ENCODE measurements at places on chromosomes 7 and 10.
A peak's percentile ranks its signal among the peaks of the same experiment; 100 is the strongest.

- peak; percentile 13 for DNase-seq
These were observed 28.7 kb downstream of the PNPLA8 start for GRCh38 chr7:108497082-108497725.

DNA sequence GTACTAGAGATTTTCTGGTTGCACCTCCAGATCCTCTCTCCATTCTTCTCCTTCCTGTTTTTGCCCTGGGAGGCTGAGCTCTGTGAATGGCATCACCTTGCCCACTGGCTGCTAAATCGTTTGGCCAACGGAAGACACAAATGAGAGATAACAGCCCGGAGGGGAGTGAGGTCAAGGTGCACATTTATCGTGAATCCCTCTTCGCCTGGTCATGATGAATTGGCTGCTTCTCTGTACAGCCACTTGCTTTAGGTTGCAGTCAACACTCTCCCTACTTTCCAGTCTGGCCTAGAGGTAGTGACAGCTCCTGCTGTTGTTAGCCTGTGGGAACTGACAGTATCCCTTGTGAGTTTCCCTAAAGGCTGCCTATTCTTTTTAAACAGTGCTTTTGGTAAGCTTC, 85.4 kb upstream of the CHCHD3 start:
- no peak for DNase-seq

GRCh38 chr7:70325509-70326101, 727.3 kb downstream of the AUTS2 start:
- DNase-seq = peak; percentile 68

- no peak for DNase-seq
These were observed 41.6 kb upstream of the AQP1 start for GRCh38 chr7:30869794-30870611.

GRCh38 chr7:128785738-128786137, 6.0 kb upstream of the CCDC136 start:
- DNase-seq = no peak

DNA sequence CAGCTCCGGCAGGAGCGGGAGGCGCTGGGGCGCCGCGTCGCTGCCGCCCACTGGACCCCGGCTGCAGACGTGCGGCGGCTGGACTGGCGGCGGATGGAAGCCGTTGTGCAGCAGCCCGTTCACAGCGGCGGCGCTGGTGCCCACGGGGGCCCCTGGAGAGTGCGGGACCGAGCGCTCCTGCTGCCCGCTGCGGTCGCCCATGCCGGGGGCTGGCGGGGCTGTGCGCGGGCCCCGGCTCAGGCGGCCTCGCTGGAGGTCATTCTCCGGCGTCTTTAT, 413 bp downstream of the PANK1 start:
- no peak for DNase-seq

DNA sequence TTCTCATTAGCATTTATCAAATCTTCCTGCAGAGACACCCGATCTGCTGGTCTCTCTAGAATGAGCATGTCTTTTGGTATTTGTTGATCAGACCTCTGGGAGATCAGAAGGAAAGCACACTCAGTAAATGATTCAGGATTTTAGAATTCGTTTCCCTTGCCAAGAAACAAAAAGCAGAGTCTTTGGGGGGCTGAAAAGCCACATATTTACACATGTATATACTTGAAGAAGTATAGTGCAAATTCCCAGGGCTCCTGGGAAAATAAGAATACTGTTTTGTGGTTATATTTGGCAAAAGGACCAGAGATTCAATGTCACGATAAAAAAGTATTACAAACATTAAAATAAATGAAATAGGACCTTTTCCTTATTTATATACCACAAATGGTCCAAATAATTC, 100.2 kb downstream of the AGMO start:
- peak; percentile 98 for DNase-seq

- no peak for DNase-seq
These were observed 43.4 kb downstream of the ZNF117 start for GRCh38 chr7:64947252-64948000.

DNA sequence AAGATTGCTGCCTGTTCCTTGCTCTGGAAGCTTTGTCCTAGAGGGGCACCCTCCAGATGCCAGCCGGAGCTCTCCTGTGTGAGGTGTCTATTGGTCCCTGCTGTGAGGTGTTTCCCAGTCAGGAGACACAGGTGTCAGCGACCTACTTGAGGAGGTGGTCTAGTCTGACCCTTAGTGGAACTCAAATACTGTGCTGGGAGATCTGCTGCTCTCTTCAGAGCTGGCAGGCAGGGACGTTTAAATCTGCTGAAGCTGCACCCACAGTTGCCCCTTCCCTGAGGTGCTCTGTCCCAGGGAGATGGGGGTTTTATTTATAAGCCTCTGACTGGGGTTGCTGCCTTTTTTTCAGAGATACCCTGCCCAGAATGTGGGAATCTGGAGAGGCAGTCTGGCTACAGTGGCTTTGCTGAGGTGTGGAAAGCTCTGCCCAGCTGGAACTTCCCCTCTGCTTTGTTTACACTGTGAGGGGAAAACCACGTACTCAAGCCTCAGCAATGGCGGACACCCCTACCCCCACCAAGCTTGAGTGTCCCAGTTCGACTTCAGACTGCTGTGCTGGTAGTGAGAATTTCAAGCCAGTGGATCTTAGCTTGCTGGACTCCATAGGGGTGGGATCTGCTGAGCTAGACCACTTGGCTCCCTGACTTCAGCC, 119.2 kb downstream of the PPP1R9A start:
- DNase-seq = no peak

- DNase-seq = no peak
These were observed 250.0 kb downstream of the CDC14C start for GRCh38 chr7:49174396-49174795.

DNA sequence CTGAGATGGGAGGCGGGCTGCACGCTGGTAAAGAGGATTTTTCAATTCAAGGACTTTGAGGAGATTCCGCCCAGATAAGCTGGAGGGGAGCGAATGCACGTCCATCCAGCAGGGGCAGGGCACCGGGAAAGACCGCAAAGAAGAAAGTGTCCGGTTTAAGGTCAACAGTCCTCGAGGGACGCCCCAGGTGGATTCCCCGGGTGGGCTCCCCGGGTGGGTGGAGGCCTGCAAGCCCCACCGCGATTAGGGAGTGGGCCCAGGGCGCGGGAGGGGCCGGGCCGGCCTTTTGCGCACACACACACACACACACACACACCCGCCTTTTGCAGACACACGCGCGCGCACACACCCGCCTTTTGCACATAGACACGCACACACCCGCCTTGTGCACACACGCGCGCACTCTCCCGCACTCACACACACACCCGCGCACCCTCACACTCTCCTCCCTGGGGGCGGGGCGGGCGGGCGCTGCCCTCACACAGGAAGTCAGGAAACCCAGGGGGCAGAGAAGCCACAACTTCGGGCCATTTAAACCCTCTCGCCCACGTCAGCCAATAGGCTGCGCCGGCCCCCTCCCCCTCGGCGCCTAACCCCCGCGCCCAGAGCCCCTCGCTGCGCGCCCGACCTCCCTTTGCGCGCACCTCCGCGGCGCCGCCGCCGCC, 615 bp downstream of the ARHGAP12 start:
- no peak for DNase-seq

GRCh38 chr7:50981743-50982142, 199.0 kb upstream of the GRB10 start:
- no peak for DNase-seq

DNA sequence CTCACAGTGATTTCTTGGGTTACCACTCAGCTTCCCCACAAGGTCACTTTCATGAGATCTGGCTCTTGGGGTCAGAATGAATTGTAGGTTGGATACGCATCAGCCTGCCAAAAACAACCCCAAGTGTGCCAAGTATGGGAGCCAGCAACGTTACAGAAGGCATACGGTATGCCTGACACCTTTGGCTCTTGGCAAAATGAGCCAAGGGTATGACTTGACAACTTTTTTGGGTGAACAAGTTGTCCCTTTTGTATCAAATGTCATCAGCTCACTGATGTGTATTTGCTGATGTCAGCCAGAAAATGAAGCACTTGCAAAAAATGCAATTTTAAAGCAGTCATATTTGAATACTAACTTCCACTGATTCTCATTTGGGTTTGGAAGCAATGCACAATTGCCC, 168.4 kb downstream of the CACNB2 start:
- no peak for DNase-seq

GRCh38 chr10:118332948-118333710, 9.0 kb downstream of the FAM204A start:
- DNase-seq = no peak

- peak; percentile 22 for DNase-seq
These were observed 38.5 kb downstream of the GHRHR start for GRCh38 chr7:31002256-31002655.

GRCh38 chr7:2732388-2732787, 44.4 kb downstream of the AMZ1 start:
- no peak for DNase-seq

- DNase-seq = no peak
These were observed 96.3 kb upstream of the TAC1 start for GRCh38 chr7:97635622-97636021.

DNA sequence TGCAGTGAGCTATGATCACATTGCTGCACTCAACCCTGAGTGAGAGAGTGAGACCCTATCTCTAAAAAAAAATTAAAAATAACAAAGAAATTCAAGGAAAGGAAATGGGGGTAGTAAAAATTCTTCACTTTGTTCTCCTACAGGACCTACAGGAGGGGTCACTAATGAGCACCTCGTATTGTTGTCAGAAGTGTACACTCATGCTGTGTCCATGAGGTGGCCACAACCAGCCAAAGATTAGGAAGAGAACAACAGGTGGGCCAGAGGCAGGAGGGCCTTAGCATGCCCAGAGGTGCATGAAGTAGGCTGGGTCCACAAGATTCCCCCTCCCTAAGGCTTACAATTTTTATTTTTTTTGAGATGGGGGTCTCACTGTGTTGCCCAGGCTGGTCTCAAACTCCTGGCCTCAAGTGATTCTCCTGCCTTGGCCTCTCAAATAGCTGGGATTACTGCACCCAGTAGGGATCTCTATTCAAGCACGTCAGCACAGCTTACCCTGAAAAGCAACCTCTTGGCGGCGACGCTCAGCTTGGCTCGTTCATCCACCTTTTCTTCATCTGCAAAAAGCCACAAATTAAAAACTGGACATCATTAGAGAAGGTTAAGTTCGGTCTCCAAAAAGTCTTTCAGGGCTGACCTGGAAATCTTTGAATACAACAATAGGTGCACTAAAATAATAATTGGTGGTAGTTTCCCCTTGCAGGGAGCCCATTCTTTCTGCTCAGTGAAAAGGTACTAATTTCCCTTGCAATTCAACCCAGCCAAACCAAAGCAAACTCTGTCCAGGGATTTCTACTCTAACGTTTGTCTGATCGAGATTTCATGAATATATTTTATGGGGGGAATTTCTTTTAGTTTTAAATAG, 104.4 kb downstream of the SVIL start:
- no peak for DNase-seq

- DNase-seq = no peak
These were observed 100.4 kb upstream of the GSDME start for GRCh38 chr7:24857623-24858022.

DNA sequence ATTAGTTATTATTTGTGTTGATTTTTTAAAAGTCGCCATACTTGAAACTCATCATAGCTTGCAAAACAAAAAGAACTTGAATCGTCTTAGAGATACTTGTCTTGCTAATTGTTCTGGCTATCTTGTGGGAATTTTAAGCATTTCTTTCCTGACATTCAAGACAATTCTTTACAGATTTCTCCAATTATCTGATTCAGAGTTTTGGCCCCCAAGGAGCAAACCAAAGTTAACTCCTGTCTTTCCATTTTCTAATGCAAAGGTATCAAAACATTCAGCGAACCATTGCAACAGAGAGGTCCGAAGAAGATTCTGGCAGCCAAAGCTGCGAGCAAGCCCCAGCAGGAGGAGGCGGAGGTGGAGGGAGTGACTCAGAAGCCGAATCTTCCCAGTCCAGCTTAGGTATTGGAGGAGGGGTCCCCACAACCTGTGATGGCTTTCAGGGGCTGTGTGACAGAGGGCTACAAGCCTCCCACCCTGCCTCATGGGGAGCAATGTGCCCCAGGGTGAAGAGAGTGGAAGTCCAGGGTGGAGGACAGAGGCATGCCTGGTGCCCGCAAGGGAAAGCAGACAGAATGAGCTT, 119.4 kb upstream of the STK17A start:
- DNase-seq = no peak

DNA sequence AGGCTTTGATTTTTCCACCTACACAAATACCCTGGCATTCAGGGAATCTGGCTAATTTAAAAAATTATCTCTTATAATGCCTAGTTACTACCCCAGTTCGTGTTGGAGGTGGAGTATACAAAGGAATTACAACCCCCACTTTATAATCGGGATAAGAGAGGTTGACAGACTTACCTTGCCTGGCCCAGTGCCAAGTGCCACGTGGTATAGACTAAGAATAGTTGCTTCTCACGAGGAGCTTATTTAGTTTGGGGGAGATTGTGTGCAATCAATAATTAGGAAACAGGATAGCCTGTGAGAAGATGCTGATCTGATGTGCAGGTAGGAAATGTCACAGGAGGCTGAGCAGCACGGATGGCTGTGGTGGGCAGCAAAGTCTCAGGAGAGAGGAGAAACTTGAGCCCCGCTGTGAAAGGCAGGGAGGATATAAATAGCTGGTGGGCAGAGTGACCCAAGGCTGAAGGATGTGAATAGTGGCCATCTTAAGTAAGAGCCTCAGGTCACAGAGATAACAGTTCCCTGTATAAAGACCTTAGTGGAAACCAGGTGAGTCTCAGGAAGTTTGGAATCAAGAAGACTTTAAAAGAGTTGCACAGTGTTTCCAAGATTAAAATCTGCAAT, 11.3 kb upstream of the ATXN7L1 start:
- DNase-seq = no peak

DNA sequence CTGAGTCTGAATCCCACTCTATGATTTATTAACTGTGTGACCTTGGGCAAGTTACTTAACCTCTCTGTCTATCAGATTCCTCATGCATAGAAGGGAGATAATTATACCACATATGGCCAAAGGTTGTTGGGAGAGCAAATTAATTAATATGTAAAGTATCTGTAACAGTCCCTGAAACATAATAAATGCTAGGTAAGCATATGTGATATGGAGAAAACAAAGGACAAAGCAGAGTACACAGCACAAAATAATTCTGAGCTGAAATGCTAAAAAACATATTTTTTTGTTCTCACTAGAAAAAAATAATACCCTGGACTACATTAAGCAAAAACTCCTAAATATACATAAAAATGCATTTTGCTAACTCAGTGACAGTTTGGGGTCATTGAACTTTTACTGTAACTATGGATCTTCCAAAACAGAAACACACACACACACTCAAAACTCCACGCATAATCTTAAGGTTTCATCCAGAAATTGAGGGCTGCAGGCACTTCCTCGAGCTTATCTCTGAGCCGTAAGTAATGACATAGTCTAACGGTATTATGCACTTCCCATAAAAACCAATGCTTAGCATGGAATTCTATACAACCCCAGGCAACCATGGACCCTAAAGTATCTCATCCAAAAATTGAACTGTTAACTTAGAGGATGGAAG, 201.7 kb upstream of the PTN start:
- no peak for DNase-seq

GRCh38 chr10:42648512-42648911, 10.1 kb upstream of the ZNF33B start:
- no peak for DNase-seq

- no peak for DNase-seq
These were observed 743 bp downstream of the MKI67 start for GRCh38 chr10:128125416-128125943.
